Fibroblast of skin of right quadriceps (primary cell): ENCODE measurements at places on chromosomes 11 and 22.
A peak's percentile ranks its signal among the peaks of the same experiment; 100 is the strongest.

DNA sequence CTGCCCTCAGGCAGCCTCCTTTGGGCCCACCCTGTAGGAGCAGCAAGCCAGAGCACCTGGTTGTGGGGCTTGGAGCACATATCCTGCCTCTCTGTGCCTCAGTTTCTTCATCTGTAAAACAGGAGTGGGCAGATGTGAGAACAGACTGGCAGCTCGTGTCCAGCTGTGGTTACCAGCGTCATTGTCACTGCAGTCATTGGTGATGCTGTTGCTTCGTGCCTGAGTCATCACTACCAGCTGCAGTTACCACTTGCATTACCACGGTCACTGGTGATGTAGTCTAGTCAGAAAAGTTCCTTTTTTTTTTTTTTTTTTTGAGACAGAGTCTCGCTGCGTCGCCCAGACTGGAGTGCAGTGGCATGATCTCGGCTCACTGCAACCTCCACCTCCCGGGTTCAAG is 20.4 kb downstream of the RSPH14 start:
- no peak for DNase-seq

GRCh38 chr11:75214411-75214821 is 26.2 kb upstream of the TPBGL start:
- peak; percentile 75 for DNase-seq

DNA sequence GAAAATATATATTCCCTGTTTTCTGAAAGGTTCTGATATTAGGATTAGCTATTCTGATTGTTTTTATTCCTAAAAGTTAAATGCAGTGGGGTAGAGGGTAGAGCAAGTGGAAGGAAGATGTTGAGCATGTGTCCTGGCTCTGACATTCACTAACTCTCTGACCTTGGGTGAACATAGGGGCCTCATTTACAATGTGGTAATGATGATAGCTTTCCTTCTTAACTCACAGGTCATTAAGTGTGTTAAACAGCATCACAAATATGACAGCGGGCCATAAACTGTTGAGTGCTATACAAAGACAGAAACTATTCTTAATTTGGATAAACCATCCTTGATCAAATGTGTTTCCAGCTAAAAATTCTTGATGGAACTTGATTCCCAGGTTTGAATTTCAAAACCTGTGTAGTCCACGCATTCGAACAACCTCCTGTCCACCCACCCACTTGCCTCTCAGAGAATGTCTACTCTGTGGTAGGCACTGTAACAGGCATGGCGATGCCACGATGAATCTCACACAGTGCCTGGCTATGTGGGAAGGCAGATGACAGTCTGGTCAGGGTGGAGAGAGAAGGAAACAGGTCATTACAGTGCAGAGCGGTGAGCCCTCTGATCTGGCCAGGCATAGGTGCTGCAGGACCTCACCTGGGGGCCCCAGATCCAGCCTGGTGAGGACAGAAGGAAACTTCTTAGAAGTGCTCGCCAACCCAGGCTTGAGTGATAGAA is 19.3 kb upstream of the PEX26 start:
- DNase-seq, result no peak

- DNase-seq, result no peak
Measured at GRCh38 chr11:111457731-111458368, 54.3 kb downstream of the BTG4 start.

GRCh38 chr11:94602430-94603372 is 35.5 kb downstream of the PIWIL4 start:
- peak; percentile 69 for DNase-seq

DNA sequence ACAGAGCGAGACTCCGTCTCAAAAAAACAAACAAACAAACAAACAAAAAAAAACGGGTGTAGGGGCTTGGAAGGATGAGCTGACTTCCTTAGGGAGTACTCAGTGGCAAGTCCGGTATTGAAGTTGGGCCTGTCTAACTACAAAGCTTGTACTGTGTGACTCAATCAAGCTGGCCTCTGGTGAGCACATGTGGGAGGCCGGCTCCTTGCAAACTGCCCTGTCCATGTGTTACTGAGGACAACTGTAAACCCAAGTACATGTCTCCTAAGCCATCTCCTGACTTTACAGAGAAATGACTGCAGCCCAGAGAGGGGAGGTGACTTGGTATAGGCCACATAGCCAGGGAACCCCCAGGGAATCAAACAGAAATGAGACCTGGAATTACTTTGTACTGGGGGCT is 11.6 kb downstream of the RIBC2 start:
- no peak for DNase-seq

DNA sequence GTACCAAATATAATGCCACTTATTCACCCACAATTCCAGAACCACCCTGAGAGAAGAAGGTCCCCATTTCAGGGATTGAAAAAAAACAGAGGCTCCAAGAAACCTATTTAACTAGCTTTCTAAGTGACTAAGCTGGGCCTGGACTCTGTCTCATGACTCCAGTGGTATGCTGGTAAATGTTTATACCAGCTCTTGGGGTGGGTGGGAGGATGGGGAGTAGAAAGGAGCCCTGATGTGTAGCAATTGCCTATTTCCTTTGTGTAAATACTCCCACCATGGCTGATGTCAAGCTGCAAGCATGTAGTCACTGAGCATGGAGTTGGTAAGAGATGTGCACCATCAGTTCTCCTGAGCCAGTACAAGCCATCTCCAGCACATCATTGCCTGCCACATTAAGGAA is 2.8 kb downstream of the PRG3 start:
- DNase-seq, result no peak

DNA sequence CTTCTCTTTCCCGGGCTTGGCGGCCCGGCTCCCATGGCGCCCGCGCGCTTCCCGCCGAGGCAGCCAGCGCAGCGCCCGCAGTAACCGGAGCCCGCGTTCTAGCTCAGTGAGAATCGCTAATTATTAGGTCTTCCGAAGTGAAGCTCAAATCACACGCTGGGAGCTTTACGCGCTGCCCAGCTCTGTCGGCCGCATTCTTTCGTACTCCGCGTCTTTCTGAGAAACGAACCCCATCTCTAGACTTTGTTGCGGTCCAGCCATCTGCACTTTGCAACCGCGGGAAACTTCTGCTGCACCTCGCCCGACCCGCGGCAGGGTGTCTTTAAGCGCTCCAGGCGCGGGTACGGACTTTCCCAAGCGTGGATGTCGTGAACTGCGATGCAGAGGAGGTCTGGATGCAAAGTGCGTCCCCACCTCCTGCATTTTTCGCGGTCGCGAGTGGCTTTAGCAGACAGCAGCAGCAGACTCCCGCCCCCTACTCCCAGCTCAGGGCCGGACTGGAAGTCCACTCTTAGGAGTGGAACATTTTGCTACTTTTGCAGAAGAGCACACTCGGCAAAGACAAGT is 6.0 kb upstream of the PAX6 start:
- DNase-seq, result no peak

DNA sequence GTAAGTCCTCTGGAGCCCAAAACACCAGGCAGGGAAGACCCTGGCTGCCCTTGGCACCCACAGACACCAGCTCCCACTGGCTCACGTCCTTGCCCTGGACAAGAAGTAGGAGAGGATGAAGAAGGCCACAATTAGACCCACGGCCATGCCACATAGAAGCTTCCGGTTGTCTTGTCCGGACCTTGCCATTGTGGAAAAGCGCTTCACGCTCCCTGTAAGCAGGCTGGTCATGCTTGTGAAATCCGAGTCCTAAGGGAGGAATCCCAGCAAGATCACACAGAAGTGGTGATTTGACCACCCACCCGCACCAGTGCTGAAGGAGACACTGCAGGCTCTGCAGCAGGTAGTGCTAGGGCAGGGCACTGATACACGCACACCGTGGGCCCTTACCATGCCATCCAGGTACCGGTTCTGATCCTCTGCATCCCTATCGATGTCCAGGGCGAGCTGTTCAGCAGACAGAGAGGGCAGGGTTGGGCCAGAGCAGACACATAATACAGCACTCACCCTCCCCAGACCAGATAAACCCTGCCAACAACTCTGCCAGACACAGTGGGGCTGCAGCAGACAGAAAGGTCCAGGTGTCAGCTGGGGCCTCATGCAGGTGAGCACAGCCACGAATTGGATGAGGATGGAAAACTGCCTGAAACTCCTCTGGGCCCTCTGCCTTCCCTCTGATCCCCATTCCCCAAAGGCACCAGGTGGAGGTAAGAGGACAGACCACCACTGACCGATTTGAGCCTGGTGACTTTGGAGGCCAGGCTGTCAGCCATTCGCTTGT is 1.8 kb downstream of the BET1L start:
- no peak for DNase-seq

GRCh38 chr11:10722307-10722706 is 28.7 kb upstream of the CTR9 start:
- no peak for DNase-seq

GRCh38 chr11:71963468-71963867 is 34.6 kb downstream of the RNF121 start:
- no peak for DNase-seq

GRCh38 chr22:50302041-50302541 is 5.4 kb downstream of the PLXNB2 start:
- DNase-seq, result no peak
